ENCODE measurements at places on chromosomes 3 and 15.

DNA sequence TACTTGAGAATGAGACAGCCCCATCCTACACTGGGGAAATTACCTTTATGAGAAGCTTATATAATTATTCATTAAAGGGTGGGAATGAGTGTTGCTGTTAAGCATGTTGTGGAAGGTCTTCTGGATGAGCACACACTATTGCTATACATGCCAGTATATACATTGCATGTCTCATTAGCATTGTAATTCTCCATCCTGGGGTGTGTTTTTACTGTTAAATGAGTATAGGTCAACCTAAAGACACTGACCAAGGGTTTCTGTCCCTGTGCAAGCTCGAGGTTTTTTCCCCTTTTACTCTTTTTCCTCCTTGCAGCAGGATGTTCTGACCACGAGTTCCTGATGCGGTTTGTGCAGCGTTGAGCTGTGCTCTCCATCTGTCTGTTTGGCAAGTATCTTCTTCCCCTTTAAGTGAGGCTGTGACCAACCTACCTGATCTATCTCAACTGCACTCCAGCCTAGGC, 7.2 kb upstream of the IVD start:
- DNase-seq = no peak

DNA sequence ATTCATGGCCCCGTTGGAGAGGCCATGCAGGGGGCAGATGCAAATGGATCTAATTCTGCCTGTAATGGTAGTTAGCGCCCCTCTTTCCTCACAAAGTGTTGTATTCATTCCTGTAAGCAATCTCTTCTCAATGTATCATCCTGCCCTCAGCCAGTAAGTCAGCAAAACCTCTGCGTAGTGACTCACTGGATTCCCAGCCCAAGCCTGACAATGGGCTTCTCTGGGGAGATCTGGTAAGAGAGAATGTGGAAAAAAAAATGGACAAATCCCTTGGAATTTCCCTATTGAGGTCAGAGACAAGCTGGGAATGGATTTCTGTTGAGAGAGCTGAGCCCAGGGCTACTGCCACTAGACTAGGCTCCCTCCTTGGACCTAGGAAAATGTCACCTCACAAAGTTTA, 25.4 kb downstream of the ADPGK start:
- DNase-seq = no peak

- no peak for DNase-seq
Observed at GRCh38 chr15:52749258-52749657, 40.9 kb downstream of the ONECUT1 start.

GRCh38 chr3:139558351-139559266, 19.1 kb upstream of the RBP1 start:
- no peak for DNase-seq

DNA sequence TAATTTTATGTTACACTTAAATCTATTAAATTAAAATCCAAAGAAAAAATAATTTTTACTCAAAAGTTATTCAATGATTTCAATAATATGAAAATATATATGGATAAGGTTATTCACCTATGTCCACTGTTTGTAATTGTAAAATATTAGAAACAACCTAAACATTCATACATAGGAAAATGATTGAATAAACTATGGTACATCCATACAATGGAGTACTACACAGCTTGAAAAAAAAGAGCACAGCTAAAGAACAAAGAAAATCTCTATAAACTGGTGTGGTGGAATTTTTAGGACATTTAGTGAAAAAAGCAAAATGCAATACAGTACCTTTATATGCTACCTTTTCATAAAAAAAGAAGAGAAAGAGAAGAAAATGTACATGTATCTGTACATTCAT, 52.8 kb downstream of the SHOX2 start:
- DNase-seq = no peak

- no peak for DNase-seq
Observed at GRCh38 chr15:55403531-55403930, 4.6 kb downstream of the CCPG1 start.

- no peak for DNase-seq
Observed at GRCh38 chr3:115428841-115429240, 194.5 kb upstream of the GAP43 start.

DNA sequence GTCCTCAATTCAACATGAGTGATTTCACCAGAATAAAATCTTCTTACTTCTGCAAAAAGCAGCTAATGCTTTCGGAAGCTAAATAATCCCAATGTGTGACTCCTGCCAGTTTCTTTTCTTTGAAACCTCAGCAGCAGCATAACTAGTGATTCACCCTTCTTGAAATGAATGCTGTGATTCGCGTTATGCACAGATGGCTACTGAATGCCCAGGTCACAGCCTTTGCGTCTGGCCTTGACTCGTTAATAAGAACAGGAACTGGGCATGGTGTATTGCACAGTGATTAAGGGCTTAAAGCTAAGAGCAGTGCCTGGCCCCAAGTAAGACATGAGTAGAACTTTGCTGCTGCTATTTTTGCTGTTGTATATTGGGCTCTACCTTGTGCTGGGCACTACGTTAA, 19.0 kb downstream of the CGNL1 start:
- DNase-seq = no peak

DNA sequence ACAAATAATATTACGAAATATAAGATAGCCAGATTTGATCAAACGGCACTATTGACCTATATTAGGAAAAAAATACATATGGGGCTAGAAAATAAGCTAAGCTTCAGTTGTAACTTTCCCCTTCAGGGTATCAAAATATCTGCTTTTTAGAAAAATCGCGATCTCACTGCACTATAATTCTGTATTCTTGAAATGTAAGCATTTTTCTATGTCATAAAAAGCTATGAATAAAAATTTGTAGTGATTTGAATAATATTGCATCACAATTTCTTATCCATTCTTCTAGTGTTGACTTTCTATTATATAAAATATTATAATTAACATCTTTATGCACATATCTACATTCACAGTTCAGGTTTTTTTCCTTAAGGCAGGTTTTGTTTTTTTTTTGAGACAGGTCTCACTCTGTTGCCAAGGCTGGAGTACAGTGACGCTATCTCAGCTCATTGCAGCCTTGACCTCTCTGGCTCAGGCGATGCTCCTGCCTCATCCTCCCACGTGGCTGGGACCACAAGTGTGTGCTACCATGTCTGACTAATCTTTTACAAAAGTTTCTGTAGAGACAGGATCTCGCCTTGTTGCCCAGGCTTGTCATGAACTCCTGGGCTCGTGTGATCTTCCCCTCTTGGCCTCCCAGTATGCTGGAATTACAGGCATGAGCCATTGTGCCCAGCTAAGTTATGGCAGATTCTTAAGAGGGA, 21.6 kb downstream of the EMC4 start:
- DNase-seq = no peak

- DNase-seq = no peak
Observed at GRCh38 chr15:83066034-83066733, 868 bp downstream of the BTBD1 start.

DNA sequence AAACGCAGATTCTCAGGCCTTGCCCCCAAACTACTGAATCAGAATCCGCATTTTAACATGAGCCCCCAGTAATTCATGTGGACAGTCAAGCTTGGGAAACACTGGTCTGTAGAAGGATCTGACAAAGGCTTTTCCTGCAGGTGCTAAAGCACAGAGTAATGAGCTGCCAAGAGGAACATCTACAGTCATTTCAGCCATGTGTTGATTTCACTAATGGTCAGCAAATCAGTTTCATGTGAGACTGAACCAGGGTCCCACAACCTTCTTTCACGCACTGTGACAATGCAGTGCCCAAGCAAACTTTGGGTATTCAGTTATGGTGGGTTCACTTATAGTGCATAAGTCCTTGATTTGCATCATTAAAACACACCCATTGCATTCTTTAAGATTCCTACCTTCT, 237.6 kb downstream of the TUSC7 start:
- no peak for DNase-seq

- DNase-seq = no peak
Observed at GRCh38 chr15:42048821-42049200, 28.0 kb upstream of the PLA2G4E start.

DNA sequence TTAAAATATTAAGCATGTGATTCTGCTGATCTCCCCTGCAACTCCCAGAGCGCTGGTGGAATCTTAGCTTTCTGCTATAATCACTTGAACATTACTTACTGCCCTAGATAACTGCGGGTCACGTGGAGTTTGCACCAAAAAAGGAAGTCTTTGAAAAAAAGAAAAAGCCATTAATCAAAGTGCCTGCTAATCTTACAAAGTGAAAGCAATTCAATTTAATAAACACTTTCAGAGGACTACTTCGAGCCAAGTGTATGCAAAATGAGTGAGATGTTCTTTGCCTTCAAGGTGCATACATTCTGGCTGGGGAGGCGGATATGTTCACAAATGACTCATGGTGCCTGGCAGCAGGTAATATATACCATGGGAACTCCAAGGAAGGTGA, 109.9 kb upstream of the GAP43 start:
- no peak for DNase-seq

GRCh38 chr3:72597756-72598195, 250.5 kb downstream of the SHQ1 start:
- no peak for DNase-seq

- no peak for DNase-seq
Observed at GRCh38 chr15:60546744-60547143, 67.8 kb upstream of the ICE2 start.

GRCh38 chr3:162052636-162053035, 556.0 kb downstream of the OTOL1 start:
- no peak for DNase-seq
